Esophagus squamous epithelium (tissue), 5 donors: ENCODE measurements at places on chromosomes 7 and 10.

DNA sequence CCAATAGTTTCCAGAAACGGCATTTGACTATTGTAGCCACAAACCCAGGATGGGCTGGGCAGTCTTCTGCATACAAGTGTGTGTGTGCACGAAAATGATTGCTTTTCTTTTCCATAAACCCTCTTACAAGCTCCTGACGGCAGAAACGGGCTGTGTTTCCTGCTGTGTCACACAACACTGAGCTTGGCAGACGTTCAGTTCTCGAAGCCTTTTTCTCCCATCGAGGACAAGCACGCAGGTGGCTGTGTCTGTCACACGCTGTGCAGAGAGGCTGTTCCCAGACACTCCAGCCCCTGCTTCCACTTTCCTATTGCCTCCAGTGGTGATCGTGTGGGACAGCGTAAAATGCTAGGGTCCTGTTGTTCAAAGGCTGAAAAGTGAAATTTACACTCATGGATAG lies 32.1 kb downstream of the RBAK start:
- no peak for DNase-seq

DNA sequence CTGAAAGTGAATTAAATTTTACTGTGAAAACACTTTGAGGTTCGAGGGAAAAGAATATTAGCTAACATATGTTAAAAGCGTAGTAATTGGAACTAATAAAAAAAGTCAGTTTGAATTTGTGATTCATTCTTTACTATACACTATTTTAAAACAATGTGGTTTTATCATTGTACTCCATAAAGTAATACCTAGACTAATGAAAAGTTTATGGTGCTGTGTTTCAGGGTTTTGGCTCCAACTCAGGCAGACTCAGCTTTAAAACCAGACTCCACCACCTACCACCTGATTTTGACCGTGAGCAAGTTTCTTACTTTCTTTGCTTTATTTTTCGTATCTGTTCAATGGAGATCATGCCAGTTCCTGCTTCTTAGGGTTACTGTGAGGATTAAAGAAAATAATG lies 9.2 kb upstream of the PRTFDC1 start:
- DNase-seq = no peak

- DNase-seq = no peak
Observed at GRCh38 chr10:6567884-6568283, 12.2 kb downstream of the PRKCQ start.

DNA sequence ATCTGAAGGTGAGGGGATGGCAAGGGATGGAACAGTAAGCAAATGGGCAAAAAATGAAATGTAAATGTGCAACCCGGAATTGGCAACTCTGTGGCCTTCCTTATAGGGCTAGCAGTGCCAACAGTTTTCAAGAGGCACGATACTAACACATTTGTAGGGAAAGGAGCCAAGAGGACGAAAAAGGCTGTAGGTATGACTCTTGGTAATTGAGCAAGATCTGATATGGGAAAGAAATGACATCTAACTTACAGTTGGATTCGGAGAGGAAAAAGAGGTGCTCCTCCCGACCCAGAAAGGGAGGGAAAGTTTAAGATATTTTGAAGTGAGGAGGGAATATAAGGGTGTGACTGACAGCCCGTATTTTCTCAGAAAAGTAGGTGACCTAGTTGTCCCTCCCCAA lies 2.1 kb upstream of the CREM start:
- no peak for DNase-seq

DNA sequence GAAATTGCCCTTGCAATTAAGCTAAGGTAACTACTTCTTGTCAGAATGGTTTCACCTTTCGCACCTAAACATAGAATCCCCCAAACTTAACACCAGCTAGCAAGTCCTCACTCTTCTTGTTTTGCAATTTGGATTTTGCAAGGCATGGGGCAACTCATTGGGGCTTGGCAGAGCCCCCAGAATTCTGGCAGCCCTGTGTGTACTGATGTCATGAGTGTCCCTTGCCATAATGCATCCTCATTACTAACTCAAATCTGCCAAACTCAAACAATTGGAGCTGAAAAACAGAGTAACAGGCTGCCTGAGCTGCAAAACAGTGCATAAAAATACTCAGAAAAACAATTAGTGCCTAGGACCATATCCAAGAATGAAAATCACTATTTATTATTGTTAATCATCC lies 7.9 kb upstream of the XPNPEP1 start:
- DNase-seq = no peak

DNA sequence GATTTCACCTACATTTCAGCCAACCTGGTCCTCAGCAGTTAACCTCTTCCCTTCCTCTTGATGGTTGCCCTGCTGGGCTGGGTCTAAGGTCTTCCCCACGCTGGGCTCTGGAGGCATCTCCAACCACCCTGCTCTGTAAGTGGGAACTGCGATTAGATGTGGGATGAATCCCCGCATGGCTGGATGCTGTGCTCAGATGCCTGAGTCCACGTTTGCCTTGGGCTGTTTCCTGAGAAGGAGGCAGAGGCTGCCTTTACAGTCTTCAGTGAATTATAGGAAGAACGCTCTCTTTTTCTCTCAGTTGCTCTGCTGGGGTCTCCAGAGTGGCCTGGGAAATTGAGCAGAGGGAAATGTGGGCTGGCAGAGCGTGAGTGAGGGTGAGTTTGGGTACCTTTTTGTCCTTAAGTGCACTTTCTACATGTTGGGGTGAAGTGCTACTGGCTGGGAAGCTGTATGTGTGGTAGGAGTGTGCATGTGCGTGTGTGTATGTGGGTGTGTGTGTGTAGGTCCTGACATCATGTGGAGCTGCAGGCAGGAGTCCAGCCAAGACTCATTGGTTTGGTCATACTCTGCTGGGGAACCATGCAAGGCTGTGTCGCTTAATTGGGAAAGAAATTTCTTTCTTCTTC lies 1.5 kb downstream of the GIMAP8 start:
- DNase-seq = no peak

DNA sequence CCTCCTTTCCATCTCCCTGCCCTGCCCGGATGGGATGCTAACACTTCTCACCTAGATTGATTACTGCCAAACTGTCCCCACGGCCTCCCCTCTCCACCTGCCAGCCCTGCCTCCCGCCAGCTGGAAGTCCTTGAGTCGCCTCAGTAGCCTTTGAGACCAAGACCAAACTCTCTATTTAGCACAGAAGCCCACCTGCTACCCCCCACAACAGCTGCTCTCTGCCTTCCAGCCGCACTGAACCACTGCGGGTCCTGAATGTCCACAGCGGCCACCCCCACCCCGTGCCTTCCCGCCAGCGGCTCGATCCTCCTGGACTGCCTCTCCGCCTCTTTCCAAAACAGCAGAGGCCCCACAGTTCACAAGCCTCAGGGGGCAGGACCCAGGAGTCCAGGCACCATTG lies 39.0 kb downstream of the FKBP6 start:
- DNase-seq = no peak

DNA sequence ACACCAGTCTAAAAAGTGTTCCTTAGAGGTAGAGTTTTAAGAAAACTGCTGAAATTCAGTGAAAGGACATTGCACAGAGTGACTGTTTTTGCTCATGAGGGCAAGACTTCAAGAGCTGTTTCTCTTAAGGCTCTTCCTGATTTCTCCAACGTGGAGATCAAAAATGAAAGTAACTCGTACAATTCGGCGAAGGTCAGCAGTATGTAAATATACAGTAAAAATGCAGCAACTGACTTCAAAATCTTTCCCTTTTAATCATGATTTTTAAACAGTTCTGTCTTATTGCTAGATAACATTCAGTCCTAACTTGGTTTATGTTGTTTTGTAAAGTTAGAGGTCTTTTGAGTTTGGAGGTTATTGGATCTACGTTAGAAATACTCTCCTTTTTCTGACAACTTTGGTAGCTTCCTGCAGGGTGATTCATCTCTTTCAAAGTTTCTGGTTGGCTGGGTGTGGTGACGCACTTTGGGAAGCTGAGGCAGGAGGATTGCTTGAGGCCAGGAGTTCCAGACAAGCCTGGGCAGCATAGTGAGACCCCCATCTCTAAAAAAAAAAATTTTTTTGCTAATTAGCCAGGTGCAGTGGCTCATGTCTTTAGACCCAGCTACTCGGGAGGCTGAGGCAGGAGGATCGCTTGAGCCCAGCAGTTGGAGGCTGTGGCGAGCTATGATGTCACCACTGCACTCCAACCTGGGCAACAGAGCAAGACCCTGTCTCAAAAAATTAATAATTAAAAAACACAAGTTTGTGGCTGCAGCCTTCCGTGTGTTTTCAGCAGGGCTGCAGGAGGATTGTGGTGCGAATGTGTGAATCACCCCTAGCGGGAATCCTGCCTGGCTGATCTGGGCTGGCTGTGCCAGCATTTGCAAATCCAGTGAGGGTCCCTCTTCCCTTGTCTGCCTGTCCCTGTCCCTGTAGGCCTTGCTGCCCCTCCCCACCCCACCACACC lies 29.2 kb upstream of the AP5Z1 start:
- DNase-seq = no peak

DNA sequence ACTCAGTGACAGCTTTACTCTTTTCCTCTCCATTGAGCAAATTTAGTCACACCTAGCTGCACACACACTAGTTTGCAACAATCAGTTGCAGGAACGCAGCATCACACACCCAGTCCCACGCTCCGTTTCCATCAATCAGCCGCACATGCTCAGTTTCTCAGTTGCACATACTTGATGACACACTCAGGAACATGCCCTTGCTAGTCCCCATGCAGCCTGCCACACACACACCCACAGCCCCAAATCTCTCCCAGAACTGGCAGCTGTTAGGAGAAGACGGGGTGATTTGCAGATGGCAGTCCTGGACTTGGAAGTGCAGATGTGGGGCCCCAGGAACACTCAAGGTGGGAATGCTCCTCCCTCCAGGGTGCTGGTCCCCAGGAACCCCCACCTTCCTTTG lies 7.7 kb downstream of the LBX1 start:
- DNase-seq = no peak

GRCh38 chr10:117884093-117884492 lies 162.6 kb downstream of the RAB11FIP2 start:
- no peak for DNase-seq

DNA sequence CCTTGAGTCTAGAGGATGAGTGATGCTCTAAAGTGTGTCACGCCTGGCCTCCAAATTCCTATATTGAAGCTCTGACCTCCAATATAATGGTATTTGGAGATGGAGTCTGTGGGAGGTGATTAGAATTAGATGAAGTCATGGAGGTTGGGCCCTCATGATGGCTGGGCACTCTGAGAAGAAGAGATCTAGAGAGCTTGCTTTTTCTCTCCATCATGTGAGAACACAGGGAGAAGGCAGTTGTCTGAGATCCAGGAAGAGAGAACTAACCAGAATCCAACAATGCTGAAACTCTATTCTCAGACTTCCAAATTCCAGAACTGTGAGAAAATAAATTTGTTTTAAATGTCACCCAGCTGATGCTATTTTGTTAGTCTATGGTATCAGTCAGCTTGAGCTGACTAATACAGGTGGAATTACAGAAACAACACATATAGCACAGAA lies 15.1 kb downstream of the RNF216 start:
- DNase-seq = no peak

DNA sequence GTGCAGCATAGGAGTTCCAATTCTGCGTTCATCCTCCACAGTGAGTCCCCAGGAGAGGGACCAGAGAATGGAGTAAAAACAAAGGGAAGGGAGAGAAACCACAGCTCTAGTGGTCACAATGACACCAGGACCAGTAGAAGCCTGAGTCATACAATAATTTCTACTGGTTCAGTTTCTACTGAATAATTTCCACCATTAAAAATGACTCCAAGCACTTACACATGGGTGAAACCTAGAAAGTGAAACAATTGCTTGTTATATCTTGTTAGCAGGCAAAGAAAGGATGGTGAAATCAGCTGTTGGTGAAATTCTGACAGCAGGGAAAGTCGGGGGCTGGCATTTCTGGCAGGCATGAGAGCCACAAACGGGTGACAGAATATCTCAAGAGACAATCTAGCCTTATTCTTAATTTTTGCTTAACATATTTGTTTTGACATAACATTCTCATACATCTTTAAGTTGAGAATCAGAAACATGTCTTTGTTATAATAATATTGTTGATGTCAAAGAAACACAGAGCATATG lies 1065.8 kb upstream of the C7orf33 start:
- no peak for DNase-seq

DNA sequence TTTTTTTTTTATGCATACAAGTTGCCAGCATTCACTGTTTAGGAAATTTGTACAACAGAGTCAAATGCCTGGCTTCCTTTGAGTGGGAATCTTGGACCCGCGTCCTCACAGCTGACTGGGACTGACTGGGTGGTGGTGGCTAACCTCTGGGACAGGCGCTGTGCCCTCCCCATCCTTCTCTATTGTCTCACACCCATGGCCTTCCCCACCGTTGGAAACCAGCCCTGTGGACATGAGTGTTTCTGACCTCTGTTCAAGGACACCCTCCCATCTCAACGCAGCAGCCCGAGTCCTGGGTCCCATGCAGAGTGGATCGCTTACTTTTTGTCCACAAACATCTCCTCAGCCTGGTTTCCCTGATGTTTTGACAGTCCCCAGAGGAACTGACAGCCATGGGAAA lies 125.1 kb upstream of the PPIF start:
- DNase-seq = no peak

DNA sequence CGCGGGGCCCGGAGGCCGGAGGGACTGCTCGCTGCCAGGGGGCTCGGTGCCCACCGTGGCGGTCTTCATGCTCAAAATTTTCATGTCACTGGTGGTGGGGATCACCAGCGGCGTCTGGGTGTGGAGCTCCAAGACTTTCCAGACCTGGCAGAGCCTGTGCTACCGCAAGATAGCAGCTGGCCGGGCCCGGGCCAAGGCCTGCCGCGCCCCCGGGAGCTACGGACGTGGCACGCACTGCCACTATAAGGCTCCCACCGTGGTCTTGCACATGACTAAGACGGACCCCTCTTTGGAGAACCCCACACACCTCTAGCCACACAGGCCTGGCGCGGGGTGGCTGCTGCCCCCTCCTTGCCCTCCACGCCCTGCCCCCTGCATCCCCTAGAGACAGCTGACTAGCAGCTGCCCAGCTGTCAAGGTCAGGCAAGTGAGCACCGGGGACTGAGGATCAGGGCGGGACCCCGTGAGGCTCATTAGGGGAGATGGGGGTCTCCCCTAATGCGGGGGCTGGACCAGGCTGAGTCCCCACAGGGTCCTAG lies 2.0 kb downstream of the FZD9 start:
- DNase-seq = no peak

DNA sequence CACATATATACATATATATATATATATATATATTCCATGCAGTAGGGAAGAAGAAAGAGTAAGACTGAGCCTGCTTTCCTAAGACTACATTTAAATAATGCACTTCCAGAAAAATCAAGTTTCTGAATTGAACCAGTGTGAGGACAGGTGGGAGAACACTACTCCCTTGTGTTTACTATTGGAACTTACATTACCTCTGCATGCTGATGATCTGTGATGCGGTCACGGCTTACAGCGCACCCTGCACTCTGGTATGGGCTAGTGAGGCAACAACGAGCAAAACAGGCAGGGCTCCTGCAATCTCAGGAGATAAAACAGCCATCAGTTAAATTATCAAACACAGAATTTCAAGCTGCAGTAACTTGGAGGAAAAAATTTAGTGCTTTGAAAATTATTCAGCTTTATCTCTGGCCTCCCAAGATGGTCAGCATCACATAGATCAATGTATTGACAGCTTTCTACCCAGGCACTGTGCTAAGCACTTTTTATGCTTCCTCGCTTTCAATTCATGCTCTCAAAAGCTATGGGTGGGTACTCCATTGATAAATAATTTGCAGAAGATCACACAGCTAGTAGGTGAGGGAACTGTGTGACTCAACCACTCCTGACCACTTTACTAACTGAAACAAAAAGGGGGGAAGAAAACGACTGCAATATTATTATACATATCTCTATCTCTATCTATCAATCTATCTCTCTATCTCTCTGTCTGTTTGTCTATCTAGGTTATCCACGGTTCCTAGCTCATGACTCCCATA lies 20.5 kb upstream of the SLC16A12 start:
- DNase-seq = no peak
